ENCODE measurements at places on chromosomes 7 and 10. TPM values are rescaled to one million over a fixed set of nuclear protein-coding genes. Genes with fewer than 3 reads are reported as not detected.

Gene HPSE2
- 0.05 TPM for total RNA-seq

Gene CREB5
- 8.3 TPM for total RNA-seq

Gene NEUROG3
- not detected for total RNA-seq

Gene C7orf57
- total RNA-seq = 0.15 TPM

Gene AKR1C3
- total RNA-seq = 22.2 TPM

Gene EN2
- not detected for total RNA-seq

Gene ABI1
- 44.2 TPM for total RNA-seq

Gene XRCC2
- 4.7 TPM for total RNA-seq

Gene CPED1
- total RNA-seq = 3.9 TPM

Gene ZNF804B
- total RNA-seq = not detected

Gene PALD1
- 31.8 TPM for total RNA-seq

Gene NKX2-3
- total RNA-seq = not detected

Gene RNLS
- 1.4 TPM for total RNA-seq

Gene SLC39A12
- not detected for total RNA-seq

Gene CRHR2
- not detected for total RNA-seq

Gene CALML3
- total RNA-seq = not detected

Gene ANKRD16
- total RNA-seq = 5.3 TPM

Gene PSD
- not detected for total RNA-seq

Gene SPDYE6
- 0.07 TPM for total RNA-seq

Gene KIAA1549
- total RNA-seq = 3.8 TPM

Gene LIPN
- total RNA-seq = not detected

Gene TUBB8
- total RNA-seq = 0.13 TPM

Gene ASAH2
- 0.64 TPM for total RNA-seq

Gene FOXI2
- total RNA-seq = not detected

Gene MYOZ1
- not detected for total RNA-seq
